CD4-positive, alpha-beta T cell treated with Interleukin-21 for 1 hour (primary cell): ENCODE measurements at places on chromosomes 6 and 20.

DNA sequence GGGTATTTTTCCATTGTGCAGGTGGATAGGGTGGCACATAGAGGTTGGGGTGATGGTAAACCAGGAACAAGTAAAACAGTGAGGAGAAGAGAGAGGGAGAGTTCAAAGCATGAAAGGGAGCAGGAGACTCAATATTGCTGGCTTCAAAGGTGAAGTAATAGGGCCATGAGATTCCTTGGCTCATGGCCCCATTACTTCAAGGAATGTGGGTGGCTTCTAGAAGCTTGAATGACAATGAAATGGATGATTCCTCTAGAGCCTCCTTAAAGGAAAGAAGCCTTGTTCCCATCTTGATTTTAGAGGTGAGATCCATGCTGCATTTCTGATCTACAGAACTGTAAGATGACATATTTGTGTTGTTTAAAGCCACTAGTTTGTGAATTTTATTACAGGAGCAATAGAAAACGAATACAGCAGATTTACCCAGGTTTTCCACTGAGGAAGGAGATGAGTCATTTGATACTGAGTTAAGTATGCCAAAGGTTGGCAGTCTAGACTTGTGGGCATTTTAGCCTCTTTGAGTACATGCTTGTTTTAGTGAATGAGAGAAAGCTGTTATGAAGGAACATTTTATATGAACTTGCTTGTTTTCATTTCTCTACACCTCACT lies 110.4 kb downstream of the PLCB4 start:
- DNase-seq = no peak

GRCh38 chr6:33173535-33174180 lies 18.6 kb downstream of the COL11A2 start:
- no peak for DNase-seq

DNA sequence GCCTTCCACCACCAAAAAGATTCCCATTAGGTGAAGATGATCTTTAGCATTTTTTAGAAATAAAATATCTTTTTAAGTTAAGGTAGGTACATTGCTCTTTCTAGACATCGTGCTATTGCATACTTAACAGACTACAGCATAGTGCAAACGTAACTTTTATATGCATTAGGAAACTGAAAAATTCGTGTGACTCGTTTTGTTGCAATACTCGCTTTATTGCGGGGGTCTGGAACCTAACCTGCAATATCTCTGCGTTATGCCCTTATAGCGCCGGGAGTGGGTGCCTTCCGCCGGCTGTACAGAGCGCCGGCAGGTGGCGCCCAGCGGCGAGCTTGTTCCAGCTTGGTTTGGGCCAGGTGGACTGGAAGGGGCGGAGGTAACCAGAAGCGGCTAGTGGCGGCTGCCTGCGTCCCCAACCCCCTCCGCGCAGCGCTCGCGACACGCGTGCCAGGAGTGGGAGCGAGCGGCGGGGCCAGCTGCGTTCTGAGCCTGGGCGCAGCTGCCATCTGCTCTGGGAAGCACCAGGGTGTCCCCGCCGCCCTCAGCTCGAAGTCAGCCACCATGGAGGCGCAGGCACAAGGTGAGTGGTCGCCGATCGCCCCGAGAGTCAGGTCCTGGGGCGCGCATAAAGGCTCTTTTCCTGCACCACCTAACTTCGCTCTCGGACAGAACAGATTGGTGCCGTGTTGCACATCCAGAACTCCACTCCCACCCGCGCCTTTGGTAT lies at the start of gene TPD52L1:
TSS of gene TPD52L1 (plus strand) at position 383 of the 727 bp plus-strand sequence. CDS start at position 562, 179 bp downstream.
- DNase-seq = peak; percentile 56

- no peak for DNase-seq
These were observed 20.8 kb downstream of the GFOD1 start for GRCh38 chr6:13466304-13467215.

DNA sequence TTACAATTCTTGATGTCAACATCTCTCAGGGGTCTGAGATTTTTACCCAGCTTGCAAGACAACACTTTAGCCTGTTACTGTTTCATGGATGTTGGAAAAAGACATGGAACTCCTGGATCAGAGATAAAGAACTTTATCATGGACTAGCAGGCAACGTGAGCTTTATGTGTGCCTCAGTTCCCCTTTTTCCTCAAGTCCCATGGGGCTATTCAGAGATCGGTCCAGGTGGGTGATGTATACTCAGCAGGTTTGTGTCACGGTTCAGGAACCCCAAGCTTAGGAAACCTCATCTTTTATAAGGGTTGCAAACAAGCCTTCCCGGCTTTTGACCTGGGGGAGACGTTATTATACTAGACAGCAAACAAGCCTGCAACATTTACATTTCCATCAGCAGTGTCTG lies 15.0 kb downstream of the AFG1L start:
- DNase-seq = no peak

GRCh38 chr20:14334306-14334930 lies 3.0 kb downstream of the FLRT3 start:
- DNase-seq = no peak

DNA sequence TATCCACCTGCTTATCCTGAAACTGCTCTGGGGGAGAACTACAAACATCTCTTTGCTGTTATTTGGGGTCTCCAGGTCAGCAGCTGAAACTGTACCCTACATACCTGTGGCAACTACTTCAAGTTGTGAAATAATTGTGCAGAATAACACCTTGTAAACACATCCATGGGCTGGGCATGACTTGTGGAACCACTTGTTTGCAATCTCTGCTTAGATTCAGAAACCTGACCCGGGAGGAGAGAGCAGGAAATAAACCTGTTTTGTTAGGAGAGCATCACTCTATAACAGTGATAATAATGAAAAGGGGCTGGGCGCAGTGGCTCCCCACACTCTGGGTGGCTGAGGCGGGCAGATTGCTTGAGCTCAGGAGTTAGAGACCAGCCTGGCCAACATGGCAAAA lies 183.1 kb downstream of the NFATC2 start:
- no peak for DNase-seq

DNA sequence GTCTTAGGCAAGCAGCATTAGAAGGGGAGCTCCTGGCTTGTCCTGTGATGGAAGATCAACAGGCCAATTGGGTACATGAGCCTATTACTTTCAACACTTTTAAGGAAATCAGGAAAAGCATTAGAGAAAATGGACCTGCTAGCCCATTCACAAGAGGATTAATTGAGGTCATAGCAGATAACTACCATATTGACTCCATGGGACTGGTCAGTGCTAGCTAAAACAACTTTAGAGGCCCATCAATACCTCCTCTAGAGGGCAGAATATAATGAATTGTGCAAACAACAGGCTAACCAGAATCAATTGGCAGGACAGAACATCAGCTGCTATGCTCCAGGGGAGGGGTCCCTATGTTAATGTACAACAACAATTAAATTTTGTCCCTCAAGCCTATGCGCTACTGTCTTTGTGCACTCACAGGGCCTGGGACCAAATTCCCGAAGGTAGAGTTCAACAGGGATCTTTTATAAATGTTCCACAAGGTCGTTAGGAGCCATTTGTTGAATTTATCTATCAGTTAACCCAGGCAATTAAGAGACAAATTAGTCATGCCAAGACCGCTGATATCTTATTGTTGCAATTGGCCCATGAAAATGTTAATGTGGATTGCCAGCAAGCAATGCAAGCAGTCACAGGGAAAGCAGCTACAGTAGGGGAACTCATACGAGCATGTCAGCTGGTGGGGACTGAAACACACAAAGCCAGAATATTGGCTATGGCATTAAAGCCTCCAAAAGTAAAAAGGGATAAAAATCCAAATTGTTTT lies 106.6 kb upstream of the BTN3A2 start:
- DNase-seq = peak; percentile 22

DNA sequence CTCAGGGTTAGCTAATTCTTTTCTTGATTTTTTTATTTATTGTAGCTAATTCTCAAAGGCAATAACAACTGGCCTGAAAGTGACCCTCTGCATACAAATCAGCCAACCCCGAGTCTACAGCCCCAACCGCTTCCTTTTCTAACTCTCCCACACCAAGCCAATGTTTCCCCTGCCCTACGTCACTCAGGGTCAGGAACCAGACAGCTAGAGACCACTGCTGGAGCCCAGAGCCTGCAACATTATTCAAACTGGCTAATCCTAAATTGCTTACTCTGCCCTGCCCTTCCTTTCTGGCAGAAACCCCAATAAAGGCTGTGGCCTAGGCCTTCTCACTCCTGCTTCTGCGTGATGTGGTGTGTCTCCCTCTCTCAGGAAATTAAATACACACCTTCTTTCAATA lies 320.7 kb downstream of the CBLN4 start:
- no peak for DNase-seq

- DNase-seq = no peak
These were observed 89.7 kb downstream of the MDGA1 start for GRCh38 chr6:37607944-37608343.

DNA sequence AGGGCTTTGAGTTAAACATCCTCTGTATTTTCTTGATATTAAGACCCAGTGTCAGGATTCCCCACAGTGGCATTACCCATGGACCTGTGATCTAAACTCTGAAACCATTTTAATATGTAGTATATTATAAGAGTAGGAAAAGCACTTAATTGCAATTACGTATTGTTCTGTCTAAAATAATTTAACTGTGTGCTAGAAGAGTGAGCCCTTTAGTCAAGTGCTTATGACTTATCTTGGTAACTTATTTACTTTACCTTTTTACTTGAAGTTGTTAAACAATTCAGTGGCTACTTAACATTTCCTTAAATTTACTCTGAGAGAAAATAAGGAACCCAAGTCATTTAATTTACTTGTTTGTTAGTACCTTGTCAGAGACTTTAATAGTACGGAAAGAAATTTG lies 173.6 kb downstream of the CDKAL1 start:
- no peak for DNase-seq

GRCh38 chr6:47245745-47246371 lies 63.8 kb downstream of the TNFRSF21 start:
- no peak for DNase-seq

DNA sequence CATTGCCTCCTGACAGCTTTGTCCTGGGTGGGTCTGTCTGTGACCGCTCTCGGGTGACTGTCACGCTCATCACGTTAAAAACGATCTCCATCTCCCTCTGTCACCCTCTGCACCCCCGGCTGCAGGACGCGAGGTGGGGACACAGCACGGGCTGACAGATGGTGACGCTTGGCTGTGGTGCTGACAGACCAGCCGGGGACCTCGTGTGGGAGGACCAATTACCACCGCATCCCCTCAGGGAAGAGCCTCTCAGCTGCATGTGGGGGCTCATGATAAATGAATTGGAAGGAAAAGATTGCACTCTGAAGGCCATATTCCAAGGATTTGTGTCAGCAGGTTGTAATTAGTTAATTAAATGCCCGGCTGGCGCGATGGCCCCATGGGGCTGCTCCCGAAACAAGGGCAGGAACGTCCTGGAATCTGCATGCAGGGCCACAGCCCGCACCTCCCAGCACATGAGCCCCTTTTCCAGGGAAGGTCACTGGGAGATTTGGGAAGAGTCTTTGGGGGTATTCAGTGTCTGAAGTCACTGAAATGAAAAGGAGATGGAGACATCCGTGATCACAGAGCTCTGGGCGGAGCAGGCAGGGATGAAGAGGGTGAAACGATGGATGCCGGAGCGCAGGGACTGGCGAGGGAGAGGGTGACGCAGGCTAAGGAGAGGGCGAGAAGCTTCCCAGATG lies 87.1 kb downstream of the ERMARD start:
- no peak for DNase-seq

- no peak for DNase-seq
These were observed 99.9 kb upstream of the PMEPA1 start for GRCh38 chr20:57809661-57810172.

GRCh38 chr6:30678964-30679726 lies 6.3 kb upstream of the DHX16 start:
- peak; percentile 92 for DNase-seq

- DNase-seq = peak; percentile 37
These were observed 47.8 kb upstream of the GATA5 start for GRCh38 chr20:62523473-62524203.
